Sigmoid colon (tissue), 7 donors: ENCODE measurements at places on chromosomes 3 and 15. TPM values are rescaled to one million over a fixed set of nuclear protein-coding genes. Genes with fewer than 3 reads are reported as not detected.

Gene FBXO40
- total RNA-seq, result not detected

Gene GRAMD1C
- total RNA-seq, result 1.1 TPM

Gene GOLGA6B
- not detected for total RNA-seq

Gene ACKR2
- total RNA-seq, result 1.9 TPM

Gene ASB14
- total RNA-seq, result not detected

Gene GPX1
- total RNA-seq, result 164 TPM

- H3K4me3 ChIP-seq, result no peak overlapping the region
- peaks cover 98% of the 10 kb centered on the region for H3K4me1 ChIP-seq
- H3K27me3 ChIP-seq, result no peaks in the 10 kb centered on the region
- peak overlapping the region; percentile 77 for H3K27ac ChIP-seq
- no peak for DNase-seq
- no peaks in the 10 kb centered on the region for H3K36me3 ChIP-seq
Measured at GRCh38 chr15:64695561-64695992, 79.8 kb downstream of the RBPMS2 start.

- DNase-seq, result no peak
- H3K27me3 ChIP-seq, result no peaks in the 10 kb centered on the region
- no peaks in the 10 kb centered on the region for H3K36me3 ChIP-seq
Measured at GRCh38 chr3:176523114-176523513, 674.2 kb downstream of the TBL1XR1 start.

DNA sequence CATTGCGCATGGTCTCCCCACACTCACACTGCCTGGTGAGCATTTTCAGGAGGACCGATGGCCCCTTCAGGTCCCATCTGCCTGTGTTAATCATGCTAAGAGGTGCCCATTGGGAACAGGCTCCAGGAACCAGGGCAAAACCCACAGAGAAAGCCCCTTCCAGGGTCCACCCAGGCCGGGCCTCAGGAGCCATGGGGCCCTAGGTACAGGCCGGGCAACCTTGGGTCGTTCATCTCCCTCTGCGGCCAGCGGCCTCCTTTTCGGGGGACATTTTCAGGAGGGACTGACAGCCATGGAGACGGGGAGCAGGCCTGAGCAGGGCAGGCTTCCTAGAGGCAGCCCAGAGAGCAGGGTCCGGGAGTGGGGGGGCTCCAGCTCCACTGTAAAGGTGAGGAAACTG is 68.0 kb upstream of the TAMM41 start:
- DNase-seq, result no peak
- peaks cover 11% of the 10 kb centered on the region for H3K27me3 ChIP-seq
- no peak overlapping the region for H3K27ac ChIP-seq
- no peaks in the 10 kb centered on the region for H3K36me3 ChIP-seq

- no peak for DNase-seq
- no peaks in the 10 kb centered on the region for H3K27me3 ChIP-seq
- peaks cover 4% of the 10 kb centered on the region for H3K4me1 ChIP-seq
- H3K4me3 ChIP-seq, result no peak overlapping the region
- H3K36me3 ChIP-seq, result no peaks in the 10 kb centered on the region
Measured at GRCh38 chr3:65619888-65620287, 418.8 kb downstream of the MAGI1 start.

GRCh38 chr15:48426044-48426443 is 94.8 kb downstream of the DUT start:
- no peak for DNase-seq
- no peak overlapping the region for H3K4me3 ChIP-seq
- no peak overlapping the region for H3K27ac ChIP-seq
- no peaks in the 10 kb centered on the region for H3K27me3 ChIP-seq
- no peaks in the 10 kb centered on the region for H3K4me1 ChIP-seq

DNA sequence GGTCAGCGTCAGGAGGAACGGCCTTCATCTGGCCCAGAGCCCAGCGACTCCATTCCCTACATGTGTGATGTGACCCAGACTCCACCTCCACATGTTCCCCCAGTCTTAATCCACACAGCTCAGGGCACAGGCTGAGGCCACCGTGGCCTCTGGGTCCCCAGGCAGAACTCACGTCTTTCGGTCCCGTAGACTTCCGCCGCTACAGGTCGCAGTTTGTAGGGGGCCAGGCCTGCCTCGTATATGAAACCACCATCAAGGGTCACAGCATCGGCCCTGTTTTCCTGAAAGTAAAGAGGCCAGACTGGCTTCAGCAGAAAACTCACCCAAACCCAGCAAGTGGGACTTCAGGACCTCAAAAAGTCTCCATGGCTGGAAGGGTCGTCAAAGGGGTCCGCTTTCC is 8.6 kb downstream of the LTF start:
- H3K4me3 ChIP-seq, result no peak overlapping the region
- no peak overlapping the region for H3K27ac ChIP-seq
- H3K4me1 ChIP-seq, result no peaks in the 10 kb centered on the region
- no peak for DNase-seq

DNA sequence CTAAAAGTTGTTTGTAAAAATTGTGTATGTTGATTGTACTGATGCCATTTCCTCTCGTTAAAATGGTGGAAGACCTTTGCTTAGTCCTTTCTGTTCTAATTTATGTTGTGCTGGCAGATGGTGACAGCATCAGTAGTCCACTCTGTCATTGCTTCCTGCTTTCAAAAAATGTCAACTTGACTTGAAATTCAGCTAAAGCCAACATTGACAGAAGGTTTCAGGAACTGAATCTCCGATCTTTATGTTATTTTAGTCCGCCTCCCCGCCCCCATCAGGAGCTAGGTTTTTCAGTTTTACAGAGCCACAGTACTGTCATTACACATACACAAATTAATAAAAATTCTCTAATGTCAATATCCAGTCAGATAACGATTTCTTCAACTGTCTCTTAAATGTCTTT is 1.5 kb downstream of the CEP63 start:
- peaks cover 41% of the 10 kb centered on the region for H3K4me1 ChIP-seq
- H3K27me3 ChIP-seq, result no peaks in the 10 kb centered on the region
- peak overlapping the region; percentile 72 for H3K4me3 ChIP-seq
- no peak for DNase-seq
- H3K36me3 ChIP-seq, result peaks cover under 1% of the 10 kb centered on the region
- no peak overlapping the region for H3K27ac ChIP-seq

DNA sequence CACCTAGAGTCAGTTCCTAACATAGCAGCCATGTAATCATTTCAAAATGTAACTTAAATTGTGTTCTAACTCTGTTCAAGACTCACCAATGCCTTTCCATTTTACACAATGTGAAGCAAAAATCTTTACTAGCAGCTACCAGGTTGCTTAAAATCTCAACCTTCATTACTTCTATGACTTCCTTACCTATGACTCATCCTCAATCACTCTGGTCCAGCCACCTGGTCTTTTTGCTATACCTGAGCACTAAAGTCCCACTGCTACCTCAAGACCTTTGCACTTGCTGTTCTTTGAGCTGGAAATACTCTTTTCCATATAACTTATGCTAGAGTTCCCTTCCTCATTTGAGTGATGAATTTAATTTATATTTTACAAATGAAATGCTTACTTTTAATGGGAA is 993.2 kb downstream of the NTRK3 start:
- no peaks in the 10 kb centered on the region for H3K4me1 ChIP-seq
- DNase-seq, result no peak
- no peak overlapping the region for H3K27ac ChIP-seq
- H3K27me3 ChIP-seq, result no peaks in the 10 kb centered on the region

DNA sequence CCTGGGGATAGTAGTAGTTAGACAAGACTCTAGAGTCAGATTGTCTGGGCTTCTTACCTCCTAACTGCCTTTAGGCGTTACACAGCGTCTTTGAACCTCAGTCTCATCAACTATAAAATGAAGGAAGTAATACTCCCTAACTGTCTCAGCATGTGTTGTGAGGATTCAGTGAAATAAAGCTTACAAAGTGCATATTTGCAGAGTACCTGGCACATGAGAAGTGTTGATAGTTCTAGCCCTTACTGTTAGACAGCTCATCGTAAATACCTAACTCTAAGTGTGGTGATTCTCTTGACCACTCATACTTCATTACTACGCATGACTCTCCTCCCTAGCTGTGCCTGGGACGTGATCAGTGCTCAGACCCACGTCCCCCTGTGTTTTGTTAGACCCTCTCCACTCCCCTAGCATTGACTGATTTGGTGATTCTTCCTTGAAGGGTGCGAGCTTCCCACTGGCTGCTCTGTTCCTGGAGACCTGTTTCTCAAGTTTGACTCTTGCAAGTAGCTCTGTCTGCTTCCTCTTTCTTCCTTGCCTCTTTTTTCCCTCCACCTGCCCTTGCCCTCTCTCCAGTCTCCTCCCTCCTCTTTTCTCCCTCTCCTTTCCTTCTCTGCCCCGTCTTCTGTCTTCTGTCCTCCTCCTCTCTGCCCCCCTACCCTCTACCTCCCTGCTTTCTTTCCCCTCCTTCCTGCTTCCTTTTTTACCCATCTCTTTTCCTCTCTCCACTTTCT is 124.2 kb downstream of the SLC25A26 start:
- no peaks in the 10 kb centered on the region for H3K27me3 ChIP-seq
- H3K4me3 ChIP-seq, result no peak overlapping the region
- H3K4me1 ChIP-seq, result peaks cover 43% of the 10 kb centered on the region
- DNase-seq, result no peak

DNA sequence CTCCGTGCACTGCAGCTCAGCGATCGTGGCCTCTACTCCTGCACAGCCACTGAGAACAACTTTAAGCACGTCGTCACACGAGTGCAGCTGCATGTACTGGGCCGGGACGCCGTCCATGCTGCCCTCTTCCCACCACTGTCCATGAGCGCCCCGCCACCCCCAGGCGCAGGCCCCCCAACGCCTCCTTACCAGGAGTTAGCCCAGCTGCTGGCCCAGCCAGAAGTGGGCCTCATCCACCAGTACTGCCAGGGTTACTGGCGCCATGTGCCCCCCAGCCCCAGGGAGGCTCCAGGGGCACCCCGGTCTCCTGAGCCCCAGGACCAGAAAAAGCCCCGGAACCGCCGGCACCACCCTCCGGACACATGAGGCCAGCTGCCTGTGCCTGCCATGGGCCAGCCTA is 3.7 kb upstream of the GNAT1 start:
- DNase-seq, result no peak
- no peak overlapping the region for H3K27ac ChIP-seq
- H3K4me3 ChIP-seq, result no peak overlapping the region
- H3K27me3 ChIP-seq, result no peaks in the 10 kb centered on the region

DNA sequence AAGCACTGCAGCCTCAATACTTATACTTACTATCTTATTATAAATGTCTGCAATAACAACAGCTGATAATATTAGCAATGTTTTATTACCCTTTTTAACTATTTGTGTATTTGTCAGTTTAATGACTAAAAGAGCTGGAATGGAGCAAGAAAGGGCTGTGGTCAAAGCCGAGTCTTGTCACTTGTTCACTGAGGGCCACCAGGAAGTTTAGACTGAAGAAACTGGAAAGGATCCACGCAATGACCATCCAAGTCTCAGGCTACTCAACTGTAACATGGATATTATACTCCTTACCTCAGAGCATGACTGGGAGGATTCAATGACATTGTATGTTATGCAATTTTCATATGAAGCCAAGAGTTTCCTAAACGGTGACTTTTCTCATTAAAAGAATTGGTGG is 90.4 kb downstream of the TJP1 start:
- H3K27ac ChIP-seq, result no peak overlapping the region
- no peaks in the 10 kb centered on the region for H3K27me3 ChIP-seq
- peaks cover 25% of the 10 kb centered on the region for H3K4me1 ChIP-seq
- H3K4me3 ChIP-seq, result no peak overlapping the region
- H3K36me3 ChIP-seq, result peaks cover 61% of the 10 kb centered on the region

GRCh38 chr15:56757875-56758274 is 24.6 kb upstream of the ZNF280D start:
- H3K27me3 ChIP-seq, result no peaks in the 10 kb centered on the region
- DNase-seq, result no peak
- H3K4me3 ChIP-seq, result no peak overlapping the region
- no peaks in the 10 kb centered on the region for H3K36me3 ChIP-seq

DNA sequence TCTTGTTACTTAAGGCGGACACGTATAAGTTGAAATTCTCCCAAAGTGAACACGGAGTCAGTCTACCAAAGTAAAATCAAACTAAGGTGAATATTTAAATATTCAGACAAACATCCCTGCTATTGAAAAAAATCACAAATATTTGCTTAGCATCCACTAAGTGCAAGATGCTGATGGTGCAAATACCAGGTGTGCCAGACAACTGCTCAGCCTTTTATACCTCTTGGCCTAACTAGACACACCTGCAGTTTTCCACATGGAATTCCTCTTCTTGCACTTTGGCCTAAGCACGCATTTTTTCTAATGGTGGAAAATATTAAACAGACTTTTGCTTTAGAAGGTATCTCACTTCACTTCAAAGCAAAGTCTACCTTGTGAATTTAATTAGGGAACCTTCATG is 84.1 kb upstream of the ICE2 start:
- H3K36me3 ChIP-seq, result no peaks in the 10 kb centered on the region
- no peaks in the 10 kb centered on the region for H3K4me1 ChIP-seq
- DNase-seq, result no peak
- H3K4me3 ChIP-seq, result no peak overlapping the region
- no peaks in the 10 kb centered on the region for H3K27me3 ChIP-seq
- H3K27ac ChIP-seq, result no peak overlapping the region

DNA sequence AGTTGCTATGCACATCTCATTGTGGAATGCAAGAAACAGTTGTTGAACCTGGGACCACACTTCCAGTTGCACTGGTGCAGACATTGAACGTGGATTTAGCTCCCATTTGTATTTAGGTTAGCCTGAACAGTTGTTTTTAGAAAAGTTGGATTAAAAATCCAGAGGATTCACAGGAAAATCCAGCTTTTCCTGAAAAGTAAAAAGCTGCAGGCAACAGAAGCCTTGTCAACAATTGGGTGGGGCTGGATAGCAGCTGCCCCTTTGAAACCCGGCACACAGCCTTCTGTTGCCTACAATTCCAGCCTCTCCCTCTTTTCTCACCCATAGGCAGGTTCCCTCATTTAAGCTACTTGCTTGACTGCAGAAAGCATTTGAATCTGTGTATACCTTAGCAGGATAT is 165.3 kb upstream of the TBL1XR1 start:
- H3K4me3 ChIP-seq, result no peak overlapping the region
- H3K4me1 ChIP-seq, result peaks cover 44% of the 10 kb centered on the region
- DNase-seq, result no peak
- peak overlapping the region; percentile 85 for H3K27ac ChIP-seq
- no peaks in the 10 kb centered on the region for H3K36me3 ChIP-seq

DNA sequence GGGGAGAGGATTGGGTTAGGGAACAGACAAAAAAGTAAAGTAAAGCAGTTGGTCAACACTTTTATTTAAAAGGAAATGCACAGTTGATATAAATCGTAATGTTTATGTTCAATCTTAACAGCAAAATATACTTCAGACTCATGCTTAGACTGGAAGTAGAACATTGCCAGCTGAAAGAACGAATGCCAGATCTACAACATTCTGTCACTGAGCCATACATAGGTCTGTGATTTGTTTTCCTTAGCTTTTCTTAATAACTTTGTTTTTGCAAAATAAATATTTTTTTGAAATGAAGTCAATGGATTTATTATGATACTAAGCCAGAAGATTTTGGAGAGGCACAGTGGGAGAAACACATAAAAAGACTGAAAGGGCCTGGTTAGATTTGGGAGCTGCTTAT is 62.0 kb downstream of the LEKR1 start:
- no peak overlapping the region for H3K4me3 ChIP-seq
- H3K27me3 ChIP-seq, result no peaks in the 10 kb centered on the region
- H3K27ac ChIP-seq, result no peak overlapping the region
- no peak for DNase-seq
